ENCODE measurements at places on chromosomes 7 and 10.

DNA sequence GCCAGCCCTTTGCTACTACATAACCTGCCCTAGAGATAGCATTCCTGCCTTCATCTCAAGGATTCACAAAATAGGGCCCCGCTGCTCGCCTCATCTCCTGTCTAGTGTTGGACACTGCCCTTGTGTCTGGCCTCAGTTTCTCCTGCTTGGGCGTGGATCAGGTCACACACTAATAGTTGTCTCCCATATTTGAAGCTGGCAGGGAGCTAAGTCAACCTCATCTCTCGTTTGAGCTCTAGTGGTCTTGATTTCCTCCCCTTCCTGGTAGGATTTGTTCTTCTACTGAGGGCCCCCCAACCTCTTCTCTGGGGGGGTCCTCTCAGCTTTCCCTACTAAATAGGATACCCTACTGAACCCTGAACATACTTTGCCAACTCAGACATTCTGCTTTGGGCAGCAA lies 42.2 kb downstream of the ADCYAP1R1 start:
- DNase-seq: no peak

DNA sequence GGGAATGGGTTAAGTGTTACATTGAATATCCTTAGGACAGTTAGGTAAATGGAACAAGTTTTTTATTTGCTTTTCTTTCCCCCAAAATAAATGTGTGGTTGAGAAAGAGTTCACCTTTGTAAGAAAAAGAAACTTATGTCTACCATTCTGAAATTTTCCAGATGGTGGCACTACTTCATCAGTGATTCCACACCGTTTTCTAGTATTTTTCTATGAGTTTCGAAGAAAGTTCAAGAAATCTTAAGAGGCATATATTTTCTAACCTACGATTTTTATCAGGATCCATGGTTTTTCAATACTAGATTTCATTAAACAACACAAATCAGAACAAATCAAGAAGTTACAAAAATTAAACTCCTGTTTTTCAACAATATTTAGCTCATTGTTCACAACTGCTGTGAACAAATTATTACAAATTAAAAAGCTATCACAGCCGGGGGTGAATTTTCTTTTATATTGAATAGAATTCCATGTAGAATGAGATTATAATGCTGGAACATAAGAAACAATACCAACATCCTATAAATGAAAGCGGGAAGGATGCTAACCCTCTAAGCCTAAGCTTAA lies 163.1 kb upstream of the NPVF start:
- DNase-seq: no peak

DNA sequence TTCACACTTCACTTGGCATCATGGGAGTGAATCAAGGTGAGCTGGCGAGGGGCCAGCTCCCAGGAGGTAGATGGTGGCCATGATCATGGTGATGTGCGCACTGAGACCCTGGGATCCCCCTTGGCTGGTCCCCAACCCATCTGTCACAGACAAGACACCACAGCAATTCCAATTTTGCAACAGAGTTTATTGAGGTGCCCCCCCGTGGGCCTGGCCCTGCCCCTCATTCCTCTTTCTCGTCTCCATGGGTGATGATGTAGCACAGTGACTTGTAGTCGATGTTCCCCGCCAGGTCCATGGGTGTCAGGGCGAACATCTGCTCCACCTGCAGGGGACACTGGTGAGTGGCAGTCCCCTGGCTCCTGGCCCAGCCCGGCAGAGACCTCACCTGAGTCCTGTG lies 2.4 kb downstream of the MYL7 start:
- DNase-seq: no peak

DNA sequence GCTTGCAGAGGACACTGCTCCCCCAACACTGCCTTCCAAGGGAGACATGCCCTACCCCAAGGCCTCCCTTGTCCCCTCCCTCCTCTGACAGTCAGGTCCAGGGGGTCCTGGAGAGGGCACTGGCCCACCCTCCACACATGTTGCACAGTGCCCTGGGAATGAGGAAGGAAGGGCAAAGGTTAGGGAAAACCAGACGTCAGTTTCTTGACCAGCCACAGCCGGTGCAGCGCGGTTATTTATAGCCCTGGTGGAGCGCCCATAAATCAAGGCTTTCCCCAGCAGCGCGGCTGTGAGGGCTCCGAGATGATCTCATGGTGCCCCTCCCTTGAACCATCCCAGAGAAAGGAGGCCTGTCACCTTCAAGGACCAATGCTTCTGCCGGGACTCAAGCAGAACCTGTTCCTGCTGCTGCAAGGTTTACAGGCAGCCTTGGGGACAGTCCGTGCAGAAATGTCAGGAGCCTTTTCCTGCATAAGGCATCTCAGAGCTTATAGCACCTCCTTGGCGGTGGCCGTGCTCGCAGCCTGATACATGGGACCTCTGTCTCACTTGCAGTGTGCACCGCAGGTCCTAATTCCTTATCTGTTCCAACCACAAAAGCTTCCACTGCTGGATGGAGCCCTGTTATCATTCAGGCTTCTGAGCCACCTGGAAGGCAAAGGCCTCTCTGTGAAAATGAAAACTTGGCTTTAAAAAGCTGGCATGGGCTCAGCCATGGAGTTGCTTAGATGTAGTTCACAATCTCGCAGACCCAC lies 127.3 kb downstream of the LHPP start:
- DNase-seq: no peak

DNA sequence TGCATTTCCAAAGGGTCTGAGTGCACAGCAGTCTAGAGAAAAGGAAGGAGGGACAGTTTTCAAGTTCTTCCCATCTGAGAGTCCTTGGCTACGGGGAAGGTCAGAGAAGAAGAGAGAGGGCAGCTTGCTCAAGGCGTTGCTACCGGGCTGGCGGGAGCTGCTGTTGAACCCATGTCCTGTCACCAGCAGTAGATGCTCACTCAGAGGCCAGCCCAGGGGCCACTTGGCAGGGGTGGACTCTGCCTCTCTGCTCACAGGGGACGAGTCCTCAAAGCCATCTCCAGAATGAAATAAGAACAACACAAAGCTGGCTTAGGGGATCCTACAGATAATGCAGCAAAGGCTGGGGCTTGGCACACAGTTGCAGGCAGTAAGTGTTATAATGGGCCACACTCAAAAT lies 231.5 kb downstream of the TNS3 start:
- DNase-seq: no peak

Measured in SW 1271 (cell line).